ENCODE measurements at places on chromosomes 16 and 17. TPM values are rescaled to one million over a fixed set of nuclear protein-coding genes. Genes with fewer than 3 reads are reported as not detected.

GRCh38 chr16:12639044-12639443 lies 164.6 kb downstream of the CPPED1 start:
- no peak for DNase-seq

G6PC1 gene
- total RNA-seq, result not detected

SLC13A2 gene
- not detected for total RNA-seq

CLEC18B gene
- total RNA-seq, result 140 TPM

GJD3 gene
- 1.1 TPM for total RNA-seq
